Left ventricle myocardium inferior (tissue), 1 donor: ENCODE measurements at places on chromosomes 1 and 21.

- H3K27me3 ChIP-seq = no peaks in the 10 kb centered on the region
- H3K27ac ChIP-seq = no peak overlapping the region
- no peaks in the 10 kb centered on the region for H3K4me1 ChIP-seq
- no peaks in the 10 kb centered on the region for H3K36me3 ChIP-seq
- H3K4me3 ChIP-seq = no peak overlapping the region
- no peak for DNase-seq
Measured at GRCh38 chr1:80827666-80828065, 973.1 kb upstream of the ADGRL2 start.

DNA sequence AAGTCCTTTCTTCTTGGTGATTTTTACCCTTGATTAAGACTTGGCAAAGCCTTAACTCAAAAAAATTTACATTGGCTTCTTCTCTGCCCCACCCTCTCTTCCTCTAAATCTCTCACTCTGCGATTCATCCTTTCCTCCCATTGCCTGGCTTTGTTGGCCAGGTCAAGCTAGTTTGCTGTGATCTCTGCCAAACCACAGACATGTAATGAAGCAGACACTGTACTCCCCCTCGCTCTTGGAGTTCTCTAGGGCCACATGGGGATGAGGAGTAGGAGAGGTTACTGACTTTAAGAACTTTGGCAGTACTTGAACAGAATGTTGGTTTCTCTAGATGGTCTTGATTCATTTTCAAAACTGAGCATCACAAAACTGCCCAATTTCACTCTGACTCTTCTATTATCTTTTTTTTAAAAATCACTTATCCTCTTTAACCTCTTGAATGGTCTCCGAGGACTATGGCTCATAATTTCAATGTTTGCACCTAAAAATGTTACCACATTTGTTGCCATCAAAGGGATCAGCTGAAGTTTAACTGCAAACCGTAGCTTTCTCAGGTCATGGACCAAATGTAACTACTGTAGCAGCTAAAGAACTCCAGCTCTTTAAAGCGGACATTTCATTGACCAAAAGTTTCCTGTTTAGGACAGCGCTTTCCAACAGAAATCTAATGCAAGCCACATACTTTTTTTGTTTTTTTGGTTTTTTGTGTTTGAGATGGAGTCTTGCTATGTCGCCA lies 62.7 kb upstream of the IPO9 start:
- H3K27me3 ChIP-seq = no peaks in the 10 kb centered on the region
- H3K27ac ChIP-seq = peak overlapping the region; percentile 70

GRCh38 chr1:94719926-94720793 lies 100.0 kb upstream of the SLC44A3 start:
- no peak overlapping the region for H3K27ac ChIP-seq
- H3K4me3 ChIP-seq = no peak overlapping the region
- H3K27me3 ChIP-seq = no peaks in the 10 kb centered on the region
- H3K4me1 ChIP-seq = peaks cover 11% of the 10 kb centered on the region
- no peaks in the 10 kb centered on the region for H3K36me3 ChIP-seq

DNA sequence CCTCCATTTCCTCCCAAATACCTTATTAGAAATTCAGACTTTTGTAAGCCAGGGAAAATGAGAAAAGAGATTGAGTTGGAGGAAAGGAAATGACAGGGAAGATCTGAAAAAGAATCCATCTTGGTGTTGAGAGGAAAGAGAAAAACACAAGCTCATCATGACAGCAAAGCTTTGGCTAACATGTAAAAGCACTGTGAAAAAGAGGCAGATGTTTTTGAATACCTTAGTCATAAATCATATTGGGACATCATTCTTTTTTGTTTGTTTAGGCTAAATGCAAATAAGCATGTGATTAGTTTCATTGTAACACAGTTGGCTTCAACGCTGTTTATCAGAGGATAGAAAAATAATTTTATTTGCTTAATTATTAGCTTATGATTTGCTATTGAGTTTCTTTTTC lies 64.6 kb downstream of the LHX8 start:
- DNase-seq = no peak
- H3K27ac ChIP-seq = no peak overlapping the region
- H3K36me3 ChIP-seq = no peaks in the 10 kb centered on the region
- H3K4me1 ChIP-seq = no peaks in the 10 kb centered on the region
- H3K4me3 ChIP-seq = no peak overlapping the region
